Stimulated activated naive CD8-positive, alpha-beta T cell treated with anti-CD3 and anti-CD28 coated beads, Interleukin-15, Interleukin-2, amounts not matched to agents 100 U/mL and 50 U/mL, for 24 hours (primary cell): ENCODE measurements at places on chromosomes 2 and 18.

DNA sequence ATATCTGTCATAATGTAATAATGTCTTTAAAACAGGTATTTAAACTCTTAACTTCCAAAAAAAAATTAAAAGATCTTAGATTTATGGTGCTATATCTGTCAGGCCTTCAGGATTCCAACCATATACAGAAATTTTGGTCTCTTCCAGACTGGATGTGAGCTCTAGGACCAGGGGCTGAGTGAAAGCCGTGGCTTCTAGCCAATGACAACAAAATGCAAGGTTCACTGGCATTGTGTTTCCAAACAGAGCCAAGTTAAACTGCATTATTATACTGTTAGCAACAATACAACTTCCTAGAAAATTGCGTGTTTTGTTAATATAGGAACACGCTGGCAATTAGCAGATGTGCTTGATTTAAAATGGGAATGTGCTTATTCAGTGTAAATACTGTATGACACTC, 809.8 kb upstream of the SOX11 start:
- no peak for DNase-seq

GRCh38 chr2:174667250-174667860, 69.8 kb upstream of the WIPF1 start:
- DNase-seq, result no peak

DNA sequence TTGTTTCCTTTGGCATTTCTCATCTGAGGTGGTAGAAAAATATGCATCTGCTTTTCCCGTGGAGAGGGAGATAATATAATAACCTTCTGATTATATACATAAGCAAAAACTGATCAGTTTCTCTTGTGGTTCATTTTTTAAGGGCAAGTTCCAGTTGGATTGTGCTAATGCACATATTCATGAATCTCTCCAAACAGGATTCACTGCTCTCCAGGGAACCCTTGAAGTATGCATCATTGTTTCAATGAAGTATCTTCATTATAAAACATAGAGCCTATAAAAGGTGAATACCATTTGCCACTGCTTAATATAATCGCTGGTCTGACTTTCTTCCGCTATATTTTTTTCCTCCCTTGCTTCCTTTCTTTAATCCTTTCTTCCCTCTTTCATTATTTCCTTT, 384.7 kb downstream of the FIGN start:
- no peak for DNase-seq

GRCh38 chr2:2704428-2705090, 373.5 kb upstream of the MYT1L start:
- DNase-seq, result no peak

DNA sequence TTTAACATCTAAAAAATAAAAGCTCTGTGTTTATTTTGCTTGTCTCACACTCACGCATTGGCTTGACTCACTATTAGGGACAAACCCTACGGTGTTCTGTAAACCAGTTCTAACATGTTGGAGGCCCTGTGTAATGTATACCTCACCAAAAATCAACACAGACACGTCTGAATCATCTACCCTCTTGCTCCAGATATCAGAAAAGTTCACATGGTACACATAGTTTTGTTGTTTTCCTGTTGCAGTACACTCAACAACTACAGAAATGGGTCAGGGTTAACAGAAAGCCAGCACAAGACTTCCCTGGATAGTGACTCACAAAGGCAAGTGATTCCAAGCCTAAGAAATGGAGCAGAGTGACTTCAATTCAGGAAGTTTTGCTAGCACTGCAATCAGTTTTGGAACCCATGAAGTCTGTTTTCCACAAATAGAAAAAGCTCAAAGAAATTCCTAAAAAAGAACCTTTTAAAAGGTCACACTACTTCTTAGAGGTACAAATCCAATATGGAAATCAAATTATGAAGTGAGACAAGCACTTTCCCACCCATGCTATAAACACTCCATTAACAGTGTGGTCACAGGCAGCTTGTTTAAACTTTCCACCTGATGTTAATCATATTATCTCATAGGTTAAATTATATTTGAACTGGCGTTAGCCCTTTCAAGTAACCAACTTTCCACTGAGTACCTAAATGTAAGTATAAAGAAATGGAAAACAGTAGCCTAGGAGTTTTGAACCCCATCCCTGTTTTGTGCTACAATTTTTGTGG, 87.4 kb downstream of the GAREM1 start:
- DNase-seq, result no peak

DNA sequence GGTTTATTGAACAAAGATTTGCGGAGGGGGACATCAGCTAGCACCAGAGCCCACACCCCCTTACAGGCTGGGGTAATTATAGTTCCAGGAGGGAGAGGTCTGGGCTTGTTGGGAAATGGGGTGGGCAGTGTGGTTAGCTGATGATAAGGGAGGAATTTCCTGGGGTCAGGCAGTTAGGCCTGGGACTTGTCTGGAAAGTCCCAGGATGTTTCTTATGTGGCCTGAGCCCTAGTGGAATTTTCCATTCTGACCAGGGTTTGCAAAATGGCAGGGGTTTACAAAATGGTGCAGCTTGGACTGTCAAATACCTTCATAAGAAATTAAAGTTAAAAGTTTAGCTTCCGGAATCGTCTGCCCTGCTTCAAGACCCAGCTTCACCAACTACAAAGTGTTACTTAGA, 199.1 kb downstream of the FBXO15 start:
- no peak for DNase-seq

DNA sequence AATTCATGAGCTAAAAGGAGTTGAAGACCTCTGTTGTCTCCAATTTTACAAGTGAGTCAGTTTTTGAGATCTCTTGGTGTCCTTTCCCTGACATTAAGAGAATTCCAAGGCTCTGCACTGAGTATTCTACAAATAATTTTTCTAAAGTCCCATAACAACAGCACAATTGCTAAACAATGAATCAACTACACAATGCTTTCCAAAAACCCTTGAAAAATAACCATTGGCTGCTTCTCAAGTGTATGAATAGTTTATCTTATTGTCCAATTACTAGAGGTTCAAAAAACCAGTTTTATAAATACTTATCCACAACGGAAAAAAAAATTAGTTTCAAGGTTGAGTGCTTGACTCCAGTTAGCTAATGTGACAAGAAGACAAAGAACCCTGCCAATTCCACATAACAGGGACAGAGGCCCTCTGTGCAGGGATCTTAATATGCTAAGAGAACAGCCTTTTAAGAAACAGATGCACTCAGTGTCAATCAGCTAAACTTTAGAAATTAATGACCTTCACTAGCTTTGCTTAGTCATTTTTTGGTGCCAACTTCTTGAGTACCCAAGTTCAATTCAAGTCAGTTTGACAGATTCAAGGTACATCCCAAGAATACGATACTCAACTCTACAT, 266.6 kb upstream of the CYP26B1 start:
- no peak for DNase-seq

DNA sequence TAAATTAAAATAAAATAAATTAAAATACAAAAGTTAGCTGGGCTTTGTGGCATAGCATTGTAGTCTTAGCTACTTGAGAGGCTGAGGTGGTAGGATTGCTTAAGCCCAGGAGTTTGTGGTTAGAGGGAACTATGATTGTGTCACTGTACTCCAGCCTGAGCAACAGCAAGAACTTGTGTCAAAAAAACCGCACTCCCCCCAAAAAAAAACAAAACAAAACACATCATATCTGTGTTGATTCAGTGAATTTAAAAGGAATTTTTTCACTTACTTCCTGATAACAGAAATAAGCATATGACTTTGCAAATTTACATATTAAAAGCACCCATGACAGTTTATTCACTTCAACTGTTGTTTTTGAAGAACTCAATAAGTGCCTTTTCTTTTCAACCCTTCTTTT, 68.1 kb upstream of the PELI1 start:
- no peak for DNase-seq

DNA sequence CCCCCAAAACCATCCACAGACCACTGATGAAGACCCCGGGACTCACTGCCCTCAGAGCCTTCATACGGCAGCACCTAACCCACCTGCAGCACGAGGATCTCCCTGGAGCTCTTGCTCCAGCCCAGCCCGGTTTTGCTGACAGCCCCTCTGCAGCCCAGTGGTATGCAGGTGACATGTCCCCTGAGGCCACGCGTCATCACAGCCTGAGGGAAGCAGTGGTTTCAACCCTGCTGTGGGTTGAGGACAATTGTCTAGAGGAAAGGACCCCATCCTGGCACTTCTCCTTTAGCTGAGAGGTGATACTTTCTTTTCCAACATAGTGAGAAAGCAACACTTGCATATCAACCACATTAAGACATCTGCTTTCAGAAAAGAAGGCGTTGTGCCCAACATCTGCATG, 134.0 kb downstream of the SEPTIN10 start:
- no peak for DNase-seq

- DNase-seq, result no peak
Measured at GRCh38 chr18:22420652-22421051, 2.9 kb upstream of the CTAGE1 start.

- DNase-seq, result no peak
Measured at GRCh38 chr2:109260886-109261700, 132.1 kb downstream of the SH3RF3 start.

DNA sequence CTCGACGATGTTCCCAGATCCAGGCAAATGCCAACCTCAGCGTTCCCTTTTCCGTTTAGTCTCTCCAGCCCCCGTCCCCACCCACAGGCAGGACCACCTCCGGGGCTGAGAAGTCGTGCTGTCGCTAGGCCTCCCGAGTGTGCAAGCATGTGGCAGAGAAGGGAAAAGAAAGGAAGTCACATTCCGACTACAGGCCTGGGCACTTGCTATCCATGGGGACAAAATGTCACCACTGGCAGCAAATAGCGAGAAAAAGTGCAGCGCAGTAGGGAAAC, 420 bp downstream of the PIGN start:
- DNase-seq, result no peak

DNA sequence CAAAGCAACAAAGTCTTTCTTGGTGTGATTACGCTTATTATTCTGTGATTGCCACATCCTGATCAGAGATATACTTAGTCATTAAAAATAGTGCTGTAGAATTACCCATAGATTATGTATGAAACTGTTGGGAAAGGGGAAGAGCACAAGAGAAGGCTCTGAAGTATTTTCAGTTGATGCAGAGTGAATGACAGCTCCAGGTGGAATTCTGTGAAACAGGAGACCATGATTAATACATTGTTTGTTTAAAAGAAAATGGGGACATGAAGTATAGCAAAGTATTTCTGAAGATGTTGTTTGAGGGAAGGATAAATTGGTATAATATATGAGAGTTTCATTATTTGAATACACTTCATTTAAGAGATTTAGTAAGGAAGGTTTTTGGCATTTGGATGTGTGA, 307.6 kb upstream of the CDH20 start:
- no peak for DNase-seq

- no peak for DNase-seq
Measured at GRCh38 chr2:5978131-5978751, 286.1 kb downstream of the SOX11 start.

DNA sequence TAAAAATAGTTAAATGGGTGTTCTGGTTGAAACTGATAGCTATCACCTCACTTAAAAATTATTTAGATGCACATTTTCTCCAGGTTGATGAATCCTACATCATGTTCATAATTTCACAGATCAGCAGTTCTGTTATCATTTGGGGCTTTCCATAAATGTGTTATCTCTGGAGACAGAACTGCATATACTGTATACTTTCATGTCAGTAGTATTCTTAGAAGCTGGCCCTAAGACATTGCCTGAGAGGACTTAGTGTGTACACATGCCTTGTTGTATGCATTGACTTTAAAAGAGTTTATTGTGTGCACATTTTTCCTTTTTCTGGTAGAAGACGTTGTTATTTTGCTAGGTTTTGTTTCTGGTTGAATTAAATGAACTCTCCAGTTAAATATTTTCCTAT, 41.0 kb downstream of the PIK3C3 start:
- DNase-seq, result no peak

DNA sequence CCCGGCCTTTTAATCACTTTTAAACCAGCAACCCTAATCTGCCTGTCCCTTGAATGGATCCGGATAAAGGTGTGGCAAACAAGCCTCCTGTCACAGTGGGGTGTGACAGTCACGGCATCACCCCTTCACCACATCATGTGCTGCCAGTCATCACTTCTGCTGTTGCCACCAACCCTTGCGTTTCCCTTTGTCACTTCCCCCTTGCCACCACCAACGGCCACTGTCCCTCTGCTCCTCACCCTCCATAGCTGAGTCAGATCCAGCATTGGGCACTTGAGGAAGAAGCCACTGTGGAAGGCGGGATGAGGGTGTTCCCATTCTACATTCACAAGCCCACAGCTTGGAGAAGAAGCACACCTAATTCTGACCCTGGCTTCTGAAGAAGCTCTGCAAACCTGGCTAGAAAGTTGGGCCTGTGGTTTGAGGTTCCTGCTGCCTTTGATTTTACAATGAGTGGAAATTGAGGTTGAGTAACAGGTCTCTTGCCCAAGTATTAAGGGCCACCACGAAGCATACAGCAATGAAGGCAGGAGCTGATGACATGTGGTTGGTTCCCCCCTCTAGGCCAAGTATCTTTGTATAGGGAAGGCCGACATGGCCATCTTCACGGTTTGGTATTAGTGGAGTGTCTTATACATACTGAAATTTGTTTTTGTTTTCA, 22.9 kb upstream of the DARS1 start:
- peak; percentile 72 for DNase-seq

DNA sequence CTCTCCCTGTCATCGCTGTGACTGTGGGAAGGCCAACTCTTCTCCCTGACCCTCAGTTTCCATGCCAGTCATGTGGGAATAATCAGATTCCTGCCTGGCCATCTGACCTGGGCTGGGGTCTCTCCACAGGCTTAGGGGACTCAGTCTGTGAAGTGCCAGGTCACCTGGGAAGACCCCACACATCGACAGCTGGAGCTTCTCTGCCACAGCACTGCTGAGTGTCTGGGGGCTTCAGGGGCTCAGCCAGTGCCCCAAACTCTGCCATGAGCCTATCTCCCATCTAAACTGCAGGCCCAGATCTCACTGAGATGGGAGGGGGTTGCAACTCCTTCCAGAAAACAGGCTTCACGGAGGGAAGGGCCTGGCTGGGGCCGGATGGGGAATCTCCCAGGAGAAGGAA, 42.0 kb upstream of the OTOS start:
- no peak for DNase-seq

DNA sequence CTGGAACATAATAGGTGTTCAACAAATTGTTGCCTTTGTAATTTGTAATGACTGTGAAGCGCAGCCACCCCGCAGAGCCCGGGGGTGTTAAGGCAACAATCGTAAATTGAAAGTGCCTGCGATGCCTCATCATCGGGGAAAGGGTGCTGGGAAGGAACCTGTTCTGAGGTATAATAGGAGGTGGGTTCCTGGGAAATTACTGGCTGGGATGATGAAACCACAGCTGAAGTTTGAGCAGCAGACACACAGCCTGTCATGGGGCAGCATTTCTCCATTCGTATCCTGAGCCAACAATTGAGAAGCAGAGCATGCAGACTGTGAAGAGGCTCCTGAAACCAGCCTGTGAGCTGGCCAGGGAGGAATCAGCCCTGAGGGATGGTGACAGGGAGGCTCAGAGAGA, 404.0 kb upstream of the MYT1L start:
- DNase-seq, result no peak
